ENCODE measurements at places on chromosomes 6 and 20.

GRCh38 chr6:131654326-131654725 is 17.2 kb downstream of the ENPP3 start:
- DNase-seq = no peak

- no peak for DNase-seq
Measured at GRCh38 chr20:36249450-36249849, 13.2 kb downstream of the AAR2 start.

GRCh38 chr6:88492824-88493223 is 326.7 kb upstream of the CNR1 start:
- DNase-seq = peak; percentile 27

DNA sequence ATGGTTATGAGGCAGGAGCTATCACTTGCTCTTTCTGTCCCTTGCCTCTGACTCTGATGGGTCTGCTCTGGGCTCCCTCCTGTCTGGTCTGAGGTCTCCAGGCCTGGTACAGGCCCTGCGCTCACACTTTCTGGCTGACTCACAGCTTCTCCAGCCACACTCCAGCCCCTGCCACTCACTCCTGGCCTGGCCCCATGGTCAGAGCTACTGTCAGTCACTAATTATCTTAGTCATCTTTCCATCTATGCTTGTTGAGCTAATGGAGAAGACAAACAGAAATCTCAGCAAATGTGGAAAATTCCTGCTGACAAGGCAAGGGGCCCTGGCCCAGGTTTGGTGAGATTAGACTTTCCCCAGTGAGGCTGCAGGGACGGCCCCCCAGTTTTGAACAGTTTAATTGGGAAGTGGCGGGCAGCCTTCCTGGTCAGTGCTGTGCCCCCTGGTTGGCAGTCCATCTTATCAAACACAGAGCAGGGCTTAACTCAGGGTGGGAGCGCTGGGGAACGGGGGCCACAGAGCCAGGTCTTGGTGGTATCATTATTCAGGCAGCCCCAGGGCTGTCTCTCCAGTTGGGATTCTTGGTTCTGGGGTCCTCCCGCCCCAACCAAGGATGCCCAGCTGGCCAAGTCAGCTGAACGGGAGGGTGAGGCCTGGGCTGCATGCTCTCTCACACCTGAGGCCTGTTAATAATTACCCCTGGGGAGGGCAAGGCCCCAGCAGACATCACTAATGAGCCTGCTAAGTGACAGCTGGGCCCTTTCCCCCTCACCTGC is 63.4 kb downstream of the VEGFA start:
- no peak for DNase-seq

DNA sequence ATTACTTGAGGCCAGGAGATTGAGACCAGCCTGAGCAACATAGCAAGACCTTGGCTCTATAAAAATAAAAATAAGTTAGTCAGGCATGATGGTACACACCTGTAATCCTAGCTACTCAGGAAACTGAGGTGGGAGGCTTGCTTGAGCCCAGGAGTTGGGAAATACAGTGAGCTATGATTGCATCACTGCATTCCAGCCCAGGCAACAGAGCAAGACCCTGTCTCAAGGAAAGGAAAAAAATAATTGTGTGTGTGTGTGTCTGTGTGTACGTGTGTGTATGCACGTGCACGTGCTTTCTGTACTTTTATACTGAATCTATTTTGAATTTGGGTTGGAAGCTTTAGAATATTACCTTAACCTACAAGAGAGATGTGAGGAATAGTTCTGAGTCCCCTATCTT is 58.9 kb downstream of the KIZ start:
- no peak for DNase-seq

- no peak for DNase-seq
Measured at GRCh38 chr6:76134651-76135050, 62.2 kb upstream of the IMPG1 start.

GRCh38 chr20:48761023-48761785 is 66.6 kb downstream of the PREX1 start:
- DNase-seq = peak; percentile 17

DNA sequence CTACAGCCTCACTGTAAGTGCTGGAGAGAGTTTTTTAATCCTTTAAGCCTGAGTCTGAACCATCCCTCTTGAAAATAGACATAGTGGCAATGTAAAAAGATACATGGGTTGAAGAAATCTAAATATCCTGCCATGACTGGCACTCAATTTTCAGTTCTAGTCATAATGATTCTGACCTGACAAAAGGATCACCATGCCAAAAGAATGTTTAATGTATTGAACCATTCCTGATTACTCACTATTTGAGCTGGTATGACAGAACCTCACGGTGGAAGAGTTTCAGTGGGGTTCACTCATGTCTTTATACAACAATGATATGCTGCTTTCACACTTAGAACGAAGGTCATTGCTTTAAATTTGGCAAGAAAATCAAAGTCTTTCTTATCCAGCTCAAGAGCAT is 93.4 kb downstream of the HIVEP2 start:
- no peak for DNase-seq

GRCh38 chr6:139600343-139600742 is 225.9 kb upstream of the CITED2 start:
- DNase-seq = no peak

- DNase-seq = no peak
Measured at GRCh38 chr6:33838983-33839382, 35.2 kb upstream of the MLN start.

DNA sequence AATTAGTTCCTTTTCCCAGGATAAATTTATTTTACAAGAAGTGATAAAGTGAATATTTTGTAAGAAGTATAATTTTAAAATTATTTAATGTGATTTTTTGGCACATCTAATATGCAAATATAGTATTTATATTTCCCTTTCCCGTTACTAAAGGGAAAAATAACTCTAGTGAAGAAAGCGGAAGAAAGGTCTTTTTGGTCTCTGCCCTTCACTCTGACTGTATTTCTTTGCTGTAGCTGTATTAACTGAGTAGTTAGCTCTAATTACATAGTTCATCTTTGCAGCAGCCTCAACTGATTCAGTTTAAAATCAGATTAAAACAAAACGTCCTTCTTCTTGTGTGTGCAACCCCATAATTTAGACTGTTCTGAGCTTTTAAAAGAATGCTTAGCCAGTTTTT is 57.4 kb upstream of the RNF144B start:
- DNase-seq = no peak

DNA sequence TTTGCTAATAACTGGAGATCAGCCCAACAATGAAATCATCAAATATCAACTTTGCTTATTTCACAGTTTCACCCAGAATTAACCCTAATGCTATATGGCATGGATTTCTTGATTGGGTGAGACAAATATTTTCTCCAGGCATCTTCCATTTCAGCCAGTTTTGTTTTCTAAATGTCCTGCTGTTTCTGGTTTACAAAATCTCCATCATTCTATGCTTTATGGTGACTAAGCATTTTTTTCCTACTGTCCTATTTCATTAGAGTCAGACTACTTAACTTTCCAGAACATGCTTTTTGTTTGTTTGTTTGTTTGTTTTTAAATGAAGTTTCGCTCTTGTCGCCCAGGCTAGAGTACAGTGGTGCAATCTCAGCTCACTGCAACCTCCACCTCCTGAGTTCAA is 59.5 kb upstream of the EXOC2 start:
- DNase-seq = no peak

DNA sequence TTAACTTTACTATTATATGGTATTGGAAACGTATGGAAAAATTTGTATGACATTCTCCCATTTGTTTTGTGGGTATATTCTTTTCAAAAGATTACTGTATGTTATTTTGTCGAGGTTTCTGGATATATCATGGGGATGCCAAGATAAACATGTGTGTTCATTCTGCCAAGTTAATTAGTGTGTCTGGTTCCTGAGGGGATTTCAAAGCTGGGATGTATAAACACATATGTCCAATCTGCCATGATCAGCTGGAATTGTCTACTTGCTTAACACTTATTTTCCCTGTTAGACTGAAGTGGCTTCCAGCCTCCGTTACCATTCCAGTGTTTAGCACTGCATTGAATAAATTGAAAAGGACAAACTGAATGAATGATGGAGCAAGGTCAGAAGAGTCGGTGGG is 86.2 kb downstream of the DNAH8 start:
- no peak for DNase-seq

DNA sequence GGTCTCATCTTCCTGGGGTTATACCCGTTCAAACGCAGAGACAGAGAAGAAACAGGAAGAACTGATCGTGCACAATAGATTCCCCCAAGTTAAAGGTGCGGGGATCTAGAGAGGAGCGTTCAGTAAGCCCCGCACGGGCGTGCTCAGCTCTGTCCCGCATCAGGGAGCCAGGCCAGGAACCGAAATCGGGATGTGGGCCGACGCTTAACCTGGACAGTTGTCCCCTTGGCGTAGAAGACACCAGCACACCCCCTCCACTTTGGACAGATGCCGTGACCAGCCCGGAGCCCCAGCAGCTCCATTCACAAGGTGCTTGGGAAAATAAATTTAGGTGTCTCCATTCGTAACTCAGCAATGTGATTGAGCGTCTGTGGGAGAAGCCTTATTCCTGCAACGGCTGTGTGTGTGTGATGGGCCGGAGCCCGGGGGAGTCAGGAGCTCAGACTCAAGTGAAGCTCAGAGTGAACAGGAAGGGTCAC is 24.0 kb upstream of the GATA5 start:
- no peak for DNase-seq

DNA sequence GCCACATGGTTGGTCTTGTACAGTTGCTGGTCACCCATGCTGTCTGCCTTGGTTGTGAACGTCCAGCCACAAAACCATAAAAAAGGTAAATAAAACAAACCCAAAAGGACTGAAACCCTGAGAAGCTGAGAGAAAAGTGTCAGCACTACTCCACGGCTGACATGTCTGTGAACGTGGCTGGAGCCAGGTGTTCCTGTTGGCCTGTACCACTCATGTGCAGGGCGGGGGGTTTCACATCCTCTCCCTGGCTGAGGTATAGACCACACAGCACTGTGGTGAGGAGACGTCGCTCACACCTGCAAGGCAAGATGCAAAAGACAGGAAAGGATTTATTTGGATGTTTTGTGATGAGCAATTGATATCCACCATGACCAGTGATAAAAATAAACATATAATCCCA is 51.9 kb upstream of the MRPS10 start:
- DNase-seq = peak; percentile 90

DNA sequence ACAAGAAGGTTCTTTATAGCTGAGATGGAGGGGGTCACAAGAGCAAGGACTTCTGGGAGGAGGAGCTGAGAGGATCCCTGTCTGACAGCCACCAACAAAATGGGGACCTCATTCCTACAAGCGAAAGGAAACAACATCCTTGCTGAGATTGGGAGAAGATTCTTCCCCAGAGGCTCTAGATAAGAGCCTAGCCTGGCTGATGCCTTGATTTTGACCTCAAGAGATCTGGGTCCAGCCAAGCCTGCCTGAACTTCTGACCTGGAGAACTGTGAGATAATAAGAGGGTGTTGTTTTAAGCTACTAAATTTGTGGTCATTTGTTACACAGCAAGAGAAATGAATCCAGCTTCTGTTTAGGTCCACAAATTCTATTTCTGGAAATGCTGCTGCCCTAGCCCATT is 75.4 kb upstream of the SLC4A11 start:
- DNase-seq = no peak

- no peak for DNase-seq
Measured at GRCh38 chr6:2963756-2964155, 7.6 kb downstream of the SERPINB6 start.

DNA sequence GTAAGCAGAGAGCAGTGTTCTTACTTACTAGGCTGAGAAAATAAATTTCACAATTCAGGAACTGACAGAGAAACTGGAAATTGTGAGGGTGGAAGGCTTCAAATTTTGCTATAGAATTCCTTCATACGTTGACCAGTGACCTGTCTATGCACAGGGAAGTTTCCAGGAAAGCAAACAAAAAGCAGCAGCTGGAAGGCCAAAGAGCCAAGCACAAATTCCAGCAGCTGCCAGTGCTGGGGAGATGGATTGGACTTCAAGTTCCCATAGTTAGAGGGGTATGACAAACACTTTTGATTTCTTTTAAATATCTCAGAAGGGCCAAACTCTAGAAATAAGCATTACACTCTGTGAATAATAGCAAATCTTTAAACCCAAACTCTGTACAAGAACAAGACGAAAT is 299.1 kb upstream of the KCNQ5 start:
- no peak for DNase-seq

DNA sequence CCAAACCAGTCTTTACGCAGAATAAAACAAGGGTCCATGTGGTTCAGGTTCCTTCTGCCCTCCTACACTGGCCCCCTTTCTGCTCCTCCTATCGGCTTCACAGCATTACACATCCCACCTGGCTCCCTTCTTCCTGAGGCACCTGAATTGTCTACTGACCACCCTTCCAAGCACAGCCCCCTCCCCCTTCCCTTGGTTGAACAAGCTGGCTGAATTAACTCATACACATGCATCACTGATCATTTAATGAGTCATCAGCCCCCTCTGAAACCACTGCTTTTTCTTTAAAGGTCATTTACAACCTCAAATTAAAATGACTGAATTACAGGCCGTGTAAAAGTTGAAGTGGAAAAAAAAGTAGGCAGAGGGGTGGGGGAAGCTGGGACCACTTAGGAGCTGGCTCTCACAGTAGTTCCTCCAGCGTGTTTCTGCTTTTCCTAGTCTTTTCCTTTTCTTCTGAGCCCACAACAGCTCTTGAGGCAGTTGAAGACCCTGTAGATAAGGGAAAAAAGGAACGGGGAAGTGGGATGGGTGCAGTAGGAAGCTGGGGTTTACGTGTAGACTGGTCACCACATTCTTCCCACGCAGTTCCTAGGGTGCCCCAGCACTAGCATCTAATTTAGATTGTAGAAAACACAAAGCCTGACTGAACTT is 67.6 kb downstream of the FYN start:
- DNase-seq = no peak

DNA sequence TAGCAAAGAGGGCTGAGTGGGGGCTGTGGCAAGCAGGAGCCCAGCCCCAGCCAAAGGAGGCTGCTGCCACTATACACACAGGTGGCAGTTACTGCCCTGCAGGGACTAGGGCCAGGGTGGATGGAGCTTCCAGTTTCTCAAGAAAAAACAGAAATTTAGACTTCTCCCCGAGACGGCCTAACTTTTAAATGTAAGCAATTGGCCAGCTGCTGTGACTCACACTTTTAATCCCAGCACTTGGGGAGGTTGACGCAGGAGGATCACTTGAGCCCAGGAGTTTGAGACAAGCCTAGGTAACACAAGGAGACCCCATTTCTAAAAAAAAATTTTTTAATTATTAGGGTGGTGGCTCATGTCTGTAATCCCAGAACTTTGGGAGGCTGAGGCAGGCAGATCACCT is 98.2 kb upstream of the NFATC2 start:
- DNase-seq = no peak
